T-cell (primary cell): ENCODE measurements at places on chromosomes 11 and 22. TPM values are rescaled to one million over a fixed set of nuclear protein-coding genes. Genes with fewer than 3 reads are reported as not detected.

Gene APOA5
- total RNA-seq, result not detected

DNA sequence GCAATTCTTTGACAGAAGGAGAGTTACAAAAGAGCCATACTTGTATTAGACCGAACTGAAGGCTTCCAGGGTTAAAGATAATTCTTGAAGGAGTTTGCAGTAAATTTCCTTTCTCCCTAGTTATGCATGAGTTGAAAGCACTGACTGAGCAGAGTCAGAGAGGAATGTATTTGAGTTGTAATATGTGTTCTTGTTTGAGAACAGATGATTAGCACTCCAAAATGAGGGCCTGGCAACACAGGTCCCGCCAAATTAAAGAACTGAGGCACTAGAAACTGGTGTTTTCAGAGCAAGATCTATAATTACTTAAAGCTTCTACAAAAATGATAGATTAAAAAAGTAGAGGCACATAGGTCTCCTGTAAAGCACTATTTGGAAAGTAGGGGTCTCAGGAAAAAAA, 970.4 kb downstream of the OPCML start:
- no peak for DNase-seq

GRCh38 chr11:18347471-18348125, 25.2 kb downstream of the GTF2H1 start:
- DNase-seq, result no peak

GRCh38 chr11:125157118-125157733, 7.3 kb upstream of the PKNOX2 start:
- DNase-seq, result no peak

- no peak for DNase-seq
Observed at GRCh38 chr22:30217698-30218560, 28.6 kb downstream of the LIF start.

- DNase-seq, result no peak
Observed at GRCh38 chr11:26088391-26088790, 243.5 kb upstream of the ANO3 start.

DNA sequence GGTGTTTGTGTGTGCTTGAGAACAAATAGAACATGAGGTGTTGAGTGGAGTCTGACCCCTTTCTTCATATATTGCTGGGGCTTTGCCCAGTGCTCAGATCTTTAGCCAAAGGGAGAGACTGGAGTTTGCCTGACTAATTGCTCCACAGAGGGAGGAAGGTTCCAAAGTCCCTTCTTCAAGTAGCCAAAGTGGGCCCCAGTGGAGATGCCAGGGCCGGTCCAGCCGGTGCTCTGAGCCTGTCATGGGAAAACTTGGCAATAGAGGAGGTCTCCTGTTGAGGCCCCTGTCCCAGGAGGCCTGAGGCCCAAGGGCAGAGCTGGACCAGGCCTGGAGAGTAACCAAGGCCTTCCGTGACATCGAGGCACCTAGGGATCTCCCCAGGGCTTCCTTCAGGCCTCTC, 112.3 kb downstream of the DSCAML1 start:
- no peak for DNase-seq

GRCh38 chr11:76030286-76030685, 176.0 kb downstream of the WNT11 start:
- no peak for DNase-seq

DNA sequence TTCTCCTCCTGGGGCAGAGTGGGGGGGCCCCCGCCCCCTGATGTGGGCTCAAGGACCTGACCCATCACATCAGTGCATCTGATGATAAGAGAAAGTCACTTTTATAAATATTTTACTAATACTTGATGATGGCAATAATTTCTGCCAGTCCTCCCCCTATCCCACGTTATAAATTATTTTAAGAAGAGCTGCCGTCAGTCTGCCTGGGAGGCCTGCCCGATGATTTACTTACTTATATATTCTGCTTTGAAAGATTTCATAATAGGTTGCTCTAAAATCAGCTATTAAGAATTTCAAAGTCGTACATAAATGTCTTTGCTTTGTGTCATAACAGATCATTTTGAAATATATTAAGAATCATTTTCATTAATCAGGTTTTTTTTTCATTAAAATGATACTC, 58.8 kb downstream of the MYO18B start:
- no peak for DNase-seq

GRCh38 chr11:117471776-117472175, 144.1 kb downstream of the CEP164 start:
- DNase-seq, result no peak

- peak; percentile 1 for DNase-seq
Observed at GRCh38 chr11:128417607-128418324, 169.6 kb downstream of the ETS1 start.

- DNase-seq, result peak; percentile 40
Observed at GRCh38 chr22:39959640-39960447, at the start of gene TMA7B. TSS of gene TMA7B (plus strand) at chr22:39960397. CDS start at chr22:39964375, 3,978 bp downstream.

- no peak for DNase-seq
Observed at GRCh38 chr11:80024119-80024518, 583.3 kb upstream of the TENM4 start.
